ENCODE measurements at places on chromosomes 16 and 17. TPM values are rescaled to one million over a fixed set of nuclear protein-coding genes. Genes with fewer than 3 reads are reported as not detected.

- DNase-seq = no peak
Observed at GRCh38 chr17:40608061-40608581, 39.5 kb downstream of the SMARCE1 start.

DNA sequence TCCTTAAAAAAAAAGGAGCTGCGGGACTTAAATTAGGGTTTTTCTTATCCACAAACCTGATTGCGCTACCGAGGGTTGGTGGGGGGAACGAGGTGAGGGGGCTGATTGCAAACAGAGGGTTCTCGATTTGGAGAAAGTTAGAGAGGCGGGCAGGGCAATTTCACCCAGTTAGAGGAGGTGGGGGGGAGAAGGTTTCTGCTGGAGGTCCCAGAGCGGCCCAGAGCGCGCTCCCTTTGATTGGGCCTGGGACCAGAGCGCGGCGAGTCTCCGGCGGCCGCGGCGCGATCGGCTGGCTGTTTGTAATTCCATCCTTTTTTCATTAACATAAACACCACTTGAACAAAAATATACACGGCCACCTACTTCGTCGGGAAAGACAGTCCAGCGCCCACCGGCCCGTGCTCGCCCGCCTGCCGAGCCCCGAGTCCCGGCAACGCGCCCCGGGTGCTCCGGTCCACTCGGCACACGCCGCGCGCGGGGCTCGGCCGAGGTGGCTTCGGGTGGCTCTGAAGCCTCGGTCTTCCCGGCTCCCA lies 13.3 kb upstream of the FOXF1 start:
- no peak for DNase-seq

DNA sequence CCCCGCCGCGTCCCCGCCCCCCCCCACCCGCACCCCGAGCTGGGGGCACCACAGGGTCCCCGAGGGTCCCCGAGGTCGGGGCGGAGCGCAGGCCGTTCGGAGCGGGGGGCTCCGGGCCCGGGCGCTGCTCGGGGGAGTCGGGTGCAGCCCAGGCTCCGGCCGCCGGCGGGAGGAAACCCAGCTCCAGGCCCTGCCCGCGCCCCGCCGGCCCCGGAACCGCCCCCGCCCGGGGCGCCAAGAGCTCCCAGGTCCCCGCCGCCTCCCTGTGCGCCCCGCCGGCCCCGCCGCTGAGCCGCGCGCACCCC lies 33.2 kb upstream of the RPH3AL start:
- no peak for DNase-seq

- no peak for DNase-seq
Observed at GRCh38 chr16:19114359-19115147, 789 bp downstream of the ITPRIPL2 start.

CUEDC1 gene
- total RNA-seq = 26.7 TPM
